ENCODE measurements at places on chromosomes 12 and 14. TPM values are rescaled to one million over a fixed set of nuclear protein-coding genes. Genes with fewer than 3 reads are reported as not detected.

A2M gene
- total RNA-seq = not detected

PPM1H gene
- total RNA-seq = 42.6 TPM

OR4E2 gene
- not detected for total RNA-seq

DBX2 gene
- not detected for total RNA-seq

KRT7 gene
- total RNA-seq = not detected

ZNF384 gene
- 14.9 TPM for total RNA-seq

TMEM119 gene
- 0.58 TPM for total RNA-seq

CD27 gene
- total RNA-seq = not detected

ANKRD33 gene
- total RNA-seq = not detected

RPL10L gene
- total RNA-seq = not detected

BTBD6 gene
- total RNA-seq = 42.6 TPM

PIP4K2C gene
- 19.4 TPM for total RNA-seq

All from G401 (cell line).